ENCODE measurements at places on chromosomes 11 and 22.

- DNase-seq, result no peak
Observed at GRCh38 chr11:112057170-112057569, 16.6 kb downstream of the PIH1D2 start.

- DNase-seq, result no peak
Observed at GRCh38 chr22:49331223-49331815, 496.4 kb downstream of the BRD1 start.

GRCh38 chr11:47067401-47067800 is 109.3 kb downstream of the ARFGAP2 start:
- DNase-seq, result no peak

- no peak for DNase-seq
Observed at GRCh38 chr11:36224209-36224882, 64.9 kb downstream of the COMMD9 start.

- no peak for DNase-seq
Observed at GRCh38 chr11:63770763-63771162, 2.2 kb upstream of the ZFTA start.

DNA sequence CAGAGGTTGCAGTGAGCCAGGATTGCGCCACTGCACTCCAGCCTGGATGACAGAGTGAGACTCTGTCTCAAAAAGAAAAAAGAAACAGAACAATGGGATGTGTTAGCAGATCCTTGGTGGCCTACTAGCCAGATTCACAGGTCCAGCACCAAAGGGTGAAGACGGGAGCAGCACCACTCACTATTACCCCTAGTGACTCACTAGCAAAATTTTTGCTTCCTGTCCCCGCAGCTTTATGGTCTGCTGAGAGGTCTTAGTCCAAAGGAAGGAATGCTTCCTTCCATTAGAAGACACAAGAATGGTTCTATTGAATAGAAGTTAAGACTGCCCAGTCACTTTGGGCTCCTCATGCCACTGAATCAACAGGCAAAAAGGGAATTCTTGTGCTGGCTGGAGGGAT is 35.9 kb upstream of the NUP50 start:
- DNase-seq, result peak; percentile 33

GRCh38 chr11:40376331-40376730 is 1083.1 kb downstream of the LRRC4C start:
- no peak for DNase-seq

GRCh38 chr22:23816156-23816976 is 22.4 kb downstream of the DERL3 start:
- no peak for DNase-seq

DNA sequence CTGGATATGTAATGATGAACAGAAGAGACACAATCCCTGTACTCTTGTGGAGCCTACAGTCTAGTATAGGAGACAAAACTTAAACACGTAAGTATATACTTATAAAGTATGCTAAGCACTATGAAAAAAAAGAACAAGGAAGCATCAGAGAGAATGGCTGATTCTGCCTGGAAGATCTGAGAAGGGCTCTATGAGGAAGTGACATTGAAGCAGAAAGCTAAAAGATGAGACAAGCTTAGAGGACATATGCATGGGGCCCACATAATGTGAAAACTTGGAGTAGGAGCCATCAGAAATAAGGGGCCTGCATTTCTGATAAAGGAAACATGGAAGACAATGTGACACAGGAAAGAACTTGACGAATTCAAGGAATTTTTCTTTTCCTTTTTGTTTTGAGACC is 16.6 kb downstream of the SAA1 start:
- DNase-seq, result no peak

- DNase-seq, result no peak
Observed at GRCh38 chr11:12827929-12828812, 153.9 kb downstream of the TEAD1 start.

DNA sequence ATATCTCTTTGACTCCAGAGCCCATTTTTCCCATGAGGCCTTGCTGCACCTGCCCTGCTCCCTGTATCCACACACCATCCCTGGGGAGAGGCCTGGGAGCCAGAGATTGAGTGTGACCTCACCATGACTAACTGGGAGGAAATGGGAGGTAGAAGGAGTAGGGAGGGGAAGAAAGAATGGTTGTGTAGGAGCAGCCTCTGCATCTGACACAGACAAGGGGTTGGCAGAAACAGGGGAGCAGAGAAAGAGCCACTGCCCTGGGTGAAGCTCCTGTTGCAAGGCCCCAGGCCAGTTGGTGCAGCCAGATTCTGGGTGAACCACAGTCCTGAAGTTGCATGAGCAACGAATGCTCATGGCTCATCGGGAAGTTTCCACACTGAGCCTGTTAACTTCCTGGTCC is 32.4 kb downstream of the POU2F3 start:
- DNase-seq, result no peak

GRCh38 chr11:32012049-32012448 is 78.8 kb upstream of the RCN1 start:
- DNase-seq, result no peak

DNA sequence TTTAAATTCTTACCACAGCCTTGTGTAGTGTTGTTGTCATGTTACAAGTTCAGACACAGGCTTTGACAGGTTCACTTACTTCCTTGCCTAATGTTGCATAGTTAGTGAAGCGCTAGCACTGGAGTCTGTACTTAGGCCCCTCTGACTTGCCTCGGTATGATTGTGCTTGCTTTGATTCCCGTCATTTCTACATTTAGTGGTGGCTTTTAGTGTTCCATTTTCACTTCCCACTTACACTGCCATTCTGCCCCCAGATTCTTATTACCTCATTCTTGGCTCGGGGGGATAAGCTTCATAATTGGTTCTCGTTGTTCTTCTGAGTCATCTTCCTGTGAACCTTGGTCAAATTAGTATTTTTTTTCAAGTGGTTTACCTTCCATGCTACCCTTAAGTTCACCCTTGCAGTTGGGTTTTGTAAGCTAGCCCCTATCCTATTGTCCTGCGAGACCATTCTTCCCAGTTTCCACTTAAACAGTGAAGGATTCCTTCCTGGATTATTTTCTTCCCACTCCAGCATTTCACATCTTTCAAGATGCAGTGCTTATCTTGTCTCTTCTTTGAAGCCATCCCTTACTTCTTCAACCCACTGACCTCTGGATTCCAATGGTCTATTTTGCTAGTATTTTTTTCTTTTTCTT is 68.7 kb downstream of the DDX10 start:
- peak; percentile 53 for DNase-seq

DNA sequence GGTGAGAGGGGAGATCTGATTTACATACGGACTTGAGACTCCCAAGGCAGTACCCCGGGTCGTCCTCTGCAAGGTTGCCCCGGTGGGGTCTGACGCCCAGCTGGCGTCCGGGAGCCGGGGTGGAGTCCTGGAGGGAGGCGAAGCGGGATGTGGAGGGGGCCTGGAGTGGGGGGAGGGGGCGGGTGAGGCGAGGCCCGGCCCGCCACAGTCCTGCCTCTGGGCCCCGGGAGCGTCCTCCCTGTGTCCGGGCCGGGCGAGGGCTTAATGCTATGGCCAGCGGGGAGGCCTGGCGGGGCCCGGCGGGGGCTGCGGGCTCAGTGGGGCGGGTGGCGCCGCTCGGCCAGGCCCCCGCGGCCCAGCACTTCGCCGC is 2.4 kb upstream of the MYBPC3 start:
- no peak for DNase-seq

GRCh38 chr11:62921573-62922188 is 518 bp upstream of the CHRM1 start:
- DNase-seq, result no peak

DNA sequence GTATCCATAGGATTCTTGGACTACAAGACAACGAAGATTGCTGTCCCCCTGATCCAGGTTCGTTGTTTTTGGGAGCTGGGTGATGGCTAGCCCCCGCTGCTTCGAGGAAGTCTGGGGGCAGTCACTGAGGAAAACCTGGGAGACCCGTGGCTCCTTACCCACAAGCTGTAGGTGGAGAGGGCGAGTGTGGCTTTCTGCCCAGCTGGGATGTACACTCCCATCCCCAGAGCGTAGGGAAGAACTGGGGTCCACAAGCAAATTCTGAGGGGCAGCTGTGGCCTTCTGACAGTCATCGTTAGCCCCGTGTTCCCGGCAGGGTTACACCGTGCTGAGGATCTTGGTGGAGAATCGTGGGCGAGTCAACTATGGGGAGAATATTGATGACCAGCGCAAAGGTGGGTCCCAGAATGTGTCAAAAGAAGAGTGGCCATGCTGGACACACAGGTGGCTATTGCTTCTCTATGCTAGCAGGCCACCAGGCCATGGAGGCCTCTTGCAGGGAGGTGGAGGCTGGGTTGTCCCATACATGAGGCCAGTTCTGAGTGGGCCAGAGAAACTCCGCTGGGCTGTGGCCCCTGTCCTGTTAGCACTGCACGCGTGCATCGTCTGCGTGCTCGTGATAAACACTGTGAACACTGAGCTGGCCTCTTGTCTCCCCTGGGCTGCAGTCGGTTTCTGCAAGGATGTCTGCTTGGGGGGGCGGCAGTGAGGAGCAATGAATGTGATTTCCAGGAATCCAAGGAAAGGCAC is 39.8 kb downstream of the GLB1L2 start:
- no peak for DNase-seq

GRCh38 chr11:1501421-1502167 is 15.0 kb upstream of the MOB2 start:
- DNase-seq, result no peak

Data from activated CD8-positive, alpha-beta memory T cell treated with anti-CD3 and anti-CD28 coated beads, Interleukin-2, amount 50 U/mL, for 48 hours (primary cell).